ENCODE measurements at places on chromosomes 7 and 10.

DNA sequence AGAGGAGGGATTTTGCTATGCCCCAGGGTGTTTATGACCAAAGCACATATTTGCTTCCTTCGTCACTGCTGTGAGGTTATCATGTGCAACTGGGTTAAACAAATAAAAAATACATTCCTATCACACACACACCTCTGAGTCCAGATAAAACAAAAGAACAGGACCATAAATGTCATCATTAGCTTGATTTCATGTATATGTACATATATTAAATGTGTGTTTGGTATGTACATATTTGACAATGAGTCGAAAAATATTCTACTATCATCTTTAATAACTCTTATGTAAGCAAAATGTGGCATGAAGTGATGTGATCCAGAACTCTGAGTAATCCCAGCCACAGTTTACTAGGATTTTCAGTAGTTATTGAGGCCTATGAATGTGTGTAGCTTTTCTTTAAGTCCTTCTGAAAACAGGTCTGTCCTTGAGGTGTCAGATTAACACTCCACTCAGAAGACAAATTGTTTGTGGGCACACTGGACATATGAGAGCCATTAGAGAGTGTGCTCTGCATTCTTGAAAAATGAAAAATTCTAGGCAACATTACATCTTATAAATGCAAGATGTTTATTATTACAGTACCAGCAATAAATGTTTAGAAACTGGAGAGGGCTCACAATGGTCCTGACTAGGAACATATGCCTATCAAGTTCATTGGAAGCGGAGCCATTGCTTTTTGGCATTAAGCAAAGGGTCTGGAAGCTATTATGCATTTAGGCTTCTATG is 335.1 kb upstream of the SEMA3A start:
- DNase-seq: no peak

DNA sequence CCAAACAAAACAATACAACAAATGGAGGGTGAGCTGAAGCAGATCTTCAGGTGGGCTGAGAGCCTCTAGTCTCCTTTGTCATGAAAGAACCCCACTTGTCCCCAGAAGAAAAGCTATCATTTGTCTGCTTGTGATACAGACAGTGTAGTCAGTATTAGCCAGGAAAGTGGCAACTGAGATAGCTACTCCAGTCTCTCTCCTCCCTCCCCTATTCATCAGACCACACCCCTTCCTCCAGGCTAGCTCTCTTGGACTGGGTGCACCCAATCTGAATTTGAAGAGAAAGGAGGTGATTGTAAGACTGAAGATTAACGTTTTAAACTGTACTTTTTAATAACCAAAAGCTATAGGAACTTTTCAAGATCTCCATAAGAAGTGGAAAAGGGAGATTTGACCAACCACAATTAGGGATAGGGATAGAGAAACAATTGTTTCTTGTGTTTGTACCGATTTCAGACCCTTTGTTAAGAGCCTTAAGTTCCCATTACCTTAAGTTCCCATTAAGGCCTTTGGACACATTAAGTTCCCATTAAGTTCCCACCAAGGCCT is 14.1 kb downstream of the BMPR1A start:
- no peak for DNase-seq

DNA sequence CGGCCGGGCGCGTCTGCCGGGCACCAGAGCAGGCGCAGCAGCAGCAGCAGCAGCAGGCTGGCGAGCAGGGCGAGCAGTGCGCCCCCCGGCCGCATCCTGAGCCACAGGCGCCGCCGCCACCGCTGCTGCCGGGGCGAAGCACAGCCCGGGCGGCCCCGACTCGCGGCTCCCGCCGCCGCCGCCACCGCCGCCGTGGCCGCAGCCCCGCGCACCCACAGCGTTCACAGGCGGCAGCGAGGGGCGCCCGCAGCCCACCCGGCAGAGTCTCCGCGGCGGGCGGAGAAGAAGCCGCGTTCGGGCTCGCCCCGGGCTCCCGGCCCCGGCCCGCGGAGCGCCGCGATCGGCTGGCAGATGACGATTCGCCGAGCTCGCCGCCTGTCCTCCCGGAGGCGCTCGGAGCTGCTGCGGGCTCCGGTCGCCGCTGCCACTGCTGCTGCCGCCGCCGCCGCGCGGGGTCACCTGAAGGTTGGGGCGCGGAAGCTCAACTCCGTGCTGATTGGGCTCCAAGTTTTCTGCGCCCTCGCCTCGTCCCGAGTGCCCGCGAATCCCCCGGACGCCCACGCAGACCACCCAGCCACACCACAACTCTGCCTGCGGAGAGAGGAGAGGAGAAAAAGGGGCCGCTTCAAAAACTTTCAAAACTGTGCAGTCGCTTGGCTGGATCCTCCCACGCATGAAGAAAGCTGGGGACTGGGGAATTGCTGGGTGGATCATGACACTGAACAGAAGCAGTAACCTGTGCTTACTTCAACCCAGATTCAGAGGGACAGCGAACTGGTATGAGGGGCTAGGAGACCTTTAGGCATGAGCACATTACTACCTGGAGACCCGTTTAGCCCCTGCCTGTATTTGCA is at the start of gene ST8SIA6:
ST8SIA6 (minus strand) TSS at position 435 of the 854 bp plus-strand sequence; CDS start at position 95, 340 bp downstream.
- peak; percentile 21 for DNase-seq

DNA sequence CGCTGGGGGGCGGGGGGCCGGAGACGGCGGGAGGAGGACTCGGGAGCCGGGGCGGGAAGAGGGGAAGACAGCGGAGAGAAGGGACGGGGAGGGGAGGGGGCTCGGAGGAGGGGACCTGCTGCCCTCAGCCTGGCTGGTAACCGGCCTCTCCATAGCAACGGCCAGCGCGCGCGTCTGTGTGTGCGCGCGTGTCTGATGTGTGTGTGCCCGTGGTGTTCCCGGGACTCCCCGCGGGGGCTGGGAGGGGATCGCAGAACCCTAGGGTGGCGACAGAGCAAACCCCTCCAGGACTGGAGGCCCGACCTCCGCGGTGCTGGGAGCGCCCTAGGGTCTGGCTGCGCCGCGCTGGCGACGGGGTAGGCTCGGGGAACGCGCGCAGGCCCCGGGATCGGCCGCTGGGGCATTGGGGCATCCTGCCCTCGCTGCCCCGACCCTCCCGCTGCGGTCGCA is 356.3 kb downstream of the DNAJB6 start:
- DNase-seq: no peak

DNA sequence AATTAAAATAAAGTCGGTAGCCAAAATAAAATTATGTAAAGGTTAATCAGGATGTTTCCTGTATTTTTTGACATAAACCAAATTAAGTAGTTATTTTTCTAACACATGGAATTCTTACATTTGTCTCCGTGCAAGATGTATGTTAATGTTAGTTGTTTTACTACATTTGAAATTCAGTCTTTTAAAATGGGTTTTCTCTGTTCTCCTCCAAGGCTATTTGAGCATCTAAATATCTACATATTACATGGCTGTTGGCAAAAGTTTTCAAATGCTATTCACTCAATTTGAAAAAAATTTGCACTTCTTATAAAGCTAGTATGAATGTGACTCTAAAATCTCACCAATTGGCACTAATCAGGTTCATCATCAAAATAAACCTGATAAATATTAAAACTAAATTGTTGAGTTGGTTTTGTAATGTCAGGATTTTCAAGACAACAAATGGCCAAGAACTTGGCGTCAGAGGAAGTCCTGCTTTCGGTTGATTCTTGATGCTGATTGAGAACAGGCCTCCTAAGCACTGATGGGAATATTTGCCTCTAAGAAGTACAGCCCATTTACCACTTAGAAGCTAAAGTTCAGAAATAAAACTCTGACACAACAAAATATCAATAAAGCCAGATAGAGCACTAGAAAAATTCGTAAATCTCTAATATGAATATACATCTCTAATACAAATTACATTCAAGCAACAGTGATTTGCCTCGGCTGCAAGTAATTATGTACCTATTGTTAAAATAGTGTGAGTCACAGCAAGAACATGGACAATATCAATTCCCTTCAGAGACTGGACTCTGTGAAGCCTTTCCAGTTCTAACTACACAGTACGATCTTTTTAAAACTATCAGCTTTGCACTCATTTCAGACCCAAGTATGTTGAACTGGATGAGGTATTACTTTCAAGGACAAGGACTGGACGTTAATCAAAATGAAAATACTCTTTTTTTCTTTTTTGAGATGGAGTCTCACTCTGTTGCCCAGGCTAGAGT is 733.1 kb upstream of the C7orf33 start:
- DNase-seq: no peak

- no peak for DNase-seq
Observed at GRCh38 chr10:28963539-28964221, 286.4 kb downstream of the BAMBI start.

DNA sequence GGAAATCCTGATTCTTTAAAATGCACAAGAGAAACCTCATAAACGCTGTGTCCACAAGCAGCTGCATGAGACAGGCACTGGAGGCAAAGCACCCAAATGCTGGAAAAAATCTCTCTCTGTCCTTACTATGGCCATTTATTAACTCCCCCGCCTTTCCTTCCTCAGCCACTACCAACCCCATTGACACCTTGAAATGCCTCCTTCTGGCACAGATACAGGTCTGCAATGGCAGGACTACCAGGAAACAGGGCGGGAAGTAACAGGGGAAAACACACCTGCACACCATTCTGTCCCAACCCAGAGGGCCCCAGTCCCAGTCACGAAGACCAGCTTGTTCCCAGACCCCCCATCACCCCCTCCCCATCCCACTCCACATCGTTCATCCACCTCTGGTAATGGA is 224.3 kb downstream of the PARD3 start:
- DNase-seq: no peak

GRCh38 chr7:129714514-129715063 is 103.1 kb downstream of the NRF1 start:
- no peak for DNase-seq

DNA sequence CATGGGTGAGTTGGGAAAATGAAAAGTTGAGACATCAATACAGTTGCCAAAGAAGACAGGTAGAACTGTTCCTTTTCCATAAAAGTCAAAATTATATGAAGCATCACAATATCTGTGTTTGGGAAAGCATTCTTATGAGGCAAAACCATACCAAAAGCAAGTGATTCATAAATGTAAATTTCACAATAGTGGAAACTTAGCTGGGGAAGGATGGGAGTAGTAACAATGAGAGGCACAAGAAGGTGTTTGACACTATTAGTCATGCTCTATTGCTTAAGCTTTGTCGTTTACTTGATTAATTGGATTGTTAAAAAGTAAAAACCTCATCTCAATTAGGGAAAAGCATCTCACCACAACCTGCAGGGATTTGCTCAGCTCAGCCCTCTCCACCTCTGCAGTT is 240.2 kb downstream of the C7orf25 start:
- DNase-seq: no peak

GRCh38 chr7:25656581-25657026 is 428.3 kb upstream of the NPVF start:
- DNase-seq: no peak

GRCh38 chr7:28872226-28872625 is 85.9 kb downstream of the TRIL start:
- no peak for DNase-seq

- DNase-seq: no peak
Observed at GRCh38 chr7:17946591-17946990, 6.3 kb upstream of the SNX13 start.

DNA sequence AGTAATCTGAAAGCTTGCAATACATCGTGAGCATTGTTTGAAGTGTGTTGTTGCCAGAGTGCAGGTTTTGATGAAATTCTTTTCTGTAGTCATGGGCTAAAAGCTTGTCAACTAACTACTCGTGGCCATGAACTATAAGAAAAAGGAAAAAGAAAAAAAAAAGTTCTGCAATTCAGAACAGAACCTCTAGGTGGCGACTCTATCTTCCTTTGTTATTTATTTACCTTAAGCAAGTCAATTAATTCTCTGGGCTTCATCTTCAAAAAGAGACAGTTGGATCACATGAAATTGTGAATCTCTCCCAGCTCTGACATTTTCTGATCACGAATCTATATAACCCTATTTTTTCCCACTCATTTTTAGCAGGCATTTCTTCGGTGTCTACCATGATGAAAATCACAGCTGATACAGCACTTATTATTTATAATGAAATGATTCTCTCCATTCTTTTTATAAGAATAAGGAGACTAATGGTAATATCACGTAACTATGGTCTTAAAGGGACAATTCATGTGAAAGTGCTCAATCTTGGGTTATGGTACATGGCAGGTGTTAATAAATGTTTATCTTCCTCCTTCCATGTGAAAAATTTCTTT is 18.8 kb downstream of the TMEM196 start:
- no peak for DNase-seq

DNA sequence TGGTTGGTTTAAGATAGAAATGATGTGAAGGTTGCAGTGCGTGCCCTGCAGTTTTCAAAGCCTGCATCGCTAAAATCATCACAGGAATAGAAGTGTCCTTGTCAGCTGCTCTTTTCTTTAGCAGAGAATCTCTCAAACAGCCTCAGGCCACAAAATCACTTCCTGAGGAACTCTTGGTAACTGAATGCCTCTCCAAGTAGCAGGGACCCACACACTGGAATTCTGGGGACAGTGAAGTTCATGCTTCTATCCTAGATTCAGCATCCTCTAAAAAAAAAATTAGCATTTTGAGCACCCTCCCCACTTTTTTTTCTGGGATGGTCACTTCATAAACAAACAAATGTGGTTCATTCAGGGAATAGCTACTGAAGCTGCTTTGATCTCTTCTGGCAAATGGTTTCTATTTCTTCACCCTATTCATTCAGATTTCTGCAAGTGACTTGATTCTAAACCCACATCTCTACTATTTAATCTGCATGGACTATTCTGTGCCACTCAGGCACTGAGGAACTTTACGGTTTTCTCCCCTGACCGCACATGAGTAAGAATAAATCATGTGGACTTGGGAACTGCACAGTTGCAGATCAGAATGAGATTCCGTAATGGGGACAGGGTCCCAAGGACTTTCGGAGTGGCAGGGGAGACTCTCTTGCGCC is 306.9 kb downstream of the FRMD4A start:
- DNase-seq: no peak

GRCh38 chr7:84294847-84295455 is 100.4 kb upstream of the SEMA3A start:
- no peak for DNase-seq
